ENCODE measurements at places on chromosomes 2 and 18.

GRCh38 chr18:23970161-23971096 lies 44.1 kb upstream of the TTC39C start:
- DNase-seq: no peak

DNA sequence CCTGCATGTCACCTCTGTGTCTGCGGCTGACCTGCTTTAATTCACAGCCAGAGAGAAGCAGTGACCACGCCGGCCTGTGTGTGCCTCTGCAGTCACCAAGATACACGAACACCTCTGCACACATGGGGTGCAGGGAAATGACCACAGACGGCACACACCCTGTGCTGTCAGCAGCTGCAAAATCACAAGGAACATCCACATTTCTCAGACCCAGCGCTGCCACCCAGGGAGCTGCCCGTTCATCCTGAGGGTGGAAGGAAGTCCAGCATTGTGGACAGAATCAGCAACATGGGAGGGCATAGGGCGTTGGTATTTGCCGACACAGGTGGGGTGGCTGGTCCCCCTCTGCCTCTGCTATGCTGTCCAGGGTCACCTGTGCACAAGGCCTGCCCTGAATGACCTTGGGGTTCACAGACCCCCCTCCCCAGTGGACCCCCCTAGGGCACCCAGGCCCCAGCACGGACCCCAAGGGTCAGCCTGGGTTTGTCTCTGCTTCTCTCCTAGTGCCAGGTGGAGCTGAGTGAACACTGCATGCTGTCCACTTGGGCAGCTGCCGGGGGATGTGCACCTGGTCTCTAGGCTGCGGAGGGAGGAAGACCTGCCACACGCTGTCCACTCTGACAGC lies 107.4 kb downstream of the PXDN start:
- DNase-seq: no peak

DNA sequence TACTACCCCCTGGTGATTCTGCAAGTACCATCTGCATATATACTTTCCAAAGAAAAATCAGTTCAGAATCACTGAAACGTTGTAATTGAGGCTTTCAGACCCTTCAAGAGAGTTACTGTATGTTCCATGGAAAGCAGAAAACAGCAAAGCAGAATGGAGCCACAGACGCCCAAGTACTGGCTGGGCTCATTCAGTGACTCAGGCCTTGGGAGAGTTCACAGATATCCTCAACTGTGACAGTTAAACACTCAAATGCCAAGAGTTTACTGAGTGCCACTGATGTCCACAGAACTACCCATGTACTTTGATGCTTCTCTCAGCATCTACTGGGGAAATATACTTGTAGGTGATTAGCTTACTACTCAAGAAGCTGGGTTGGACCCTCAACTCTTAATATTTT lies 303.4 kb downstream of the TCF4 start:
- DNase-seq: no peak

GRCh38 chr2:27734305-27734704 lies 37.2 kb upstream of the MRPL33 start:
- DNase-seq: no peak

DNA sequence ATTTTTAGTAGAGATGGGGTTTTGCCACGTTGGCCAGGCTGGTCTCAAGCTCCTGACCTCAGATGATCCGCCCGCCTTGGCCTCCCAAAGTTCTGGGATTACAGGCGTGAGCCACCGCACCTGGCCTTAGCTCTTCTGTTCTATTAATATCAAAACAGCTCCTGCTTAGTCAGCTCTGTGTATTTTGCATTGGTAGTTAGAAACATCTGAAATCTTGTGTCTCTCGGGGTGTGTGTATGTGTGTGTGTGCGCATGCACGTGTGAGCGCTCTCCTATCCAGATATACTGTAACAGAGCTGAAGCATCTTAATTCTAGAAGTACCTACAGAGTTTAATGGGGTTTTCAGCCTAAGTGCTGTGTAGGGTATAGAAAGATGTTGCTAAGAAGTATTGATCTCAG lies 33.7 kb downstream of the SETBP1 start:
- DNase-seq: no peak

GRCh38 chr18:60145776-60146175 lies 226.8 kb downstream of the MC4R start:
- no peak for DNase-seq

GRCh38 chr2:60634438-60634837 lies 81.0 kb upstream of the BCL11A start:
- DNase-seq: no peak

DNA sequence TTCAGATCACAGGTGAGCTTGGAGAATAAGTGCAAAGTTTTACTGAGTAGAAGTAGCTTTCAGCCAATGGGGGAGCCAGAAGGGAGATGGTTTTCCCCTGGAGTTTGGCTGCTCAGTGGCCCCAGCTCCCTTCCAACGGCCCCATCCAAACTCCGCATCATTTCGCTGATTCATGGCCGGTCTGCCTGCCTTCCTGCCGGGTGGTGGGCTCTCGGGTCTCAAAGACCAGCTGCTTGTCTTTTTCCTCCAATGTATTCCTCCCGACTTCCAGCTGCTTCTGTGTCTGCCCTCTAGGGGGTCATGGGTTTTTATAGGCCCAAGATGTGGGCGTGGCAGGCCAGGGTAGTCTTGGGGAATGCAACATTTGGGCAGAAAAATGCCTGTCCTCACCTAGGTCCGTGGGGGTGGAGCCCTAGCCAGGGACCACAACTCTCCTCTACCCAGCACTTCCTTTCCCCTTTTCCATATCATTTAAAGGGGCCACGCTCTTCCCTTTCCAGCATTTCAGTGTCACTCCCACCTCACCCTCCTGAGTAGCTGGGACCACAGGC lies 73.5 kb downstream of the MEX3C start:
- no peak for DNase-seq

DNA sequence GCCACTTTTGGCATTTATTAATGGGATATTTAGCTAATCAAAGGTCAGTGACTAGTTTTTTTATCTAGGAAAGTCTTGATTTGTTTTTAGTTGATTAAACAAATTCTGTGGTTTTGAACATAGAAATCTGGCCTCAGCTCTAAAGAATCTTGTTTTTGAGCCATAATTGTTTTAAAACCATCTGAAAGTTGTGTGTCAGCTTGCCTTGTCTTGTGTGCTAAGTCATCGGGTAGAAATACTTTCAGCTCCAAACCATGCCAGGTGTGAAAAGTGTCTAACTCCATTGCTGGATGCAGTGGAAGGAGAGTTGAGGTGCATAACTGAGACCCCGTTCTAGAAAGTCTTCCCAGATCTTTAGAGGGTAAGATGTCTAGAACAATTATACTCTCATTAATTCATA lies 22.7 kb downstream of the FARP2 start:
- DNase-seq: no peak

- no peak for DNase-seq
Measured at GRCh38 chr18:21490748-21491147, 109.8 kb downstream of the ESCO1 start.

DNA sequence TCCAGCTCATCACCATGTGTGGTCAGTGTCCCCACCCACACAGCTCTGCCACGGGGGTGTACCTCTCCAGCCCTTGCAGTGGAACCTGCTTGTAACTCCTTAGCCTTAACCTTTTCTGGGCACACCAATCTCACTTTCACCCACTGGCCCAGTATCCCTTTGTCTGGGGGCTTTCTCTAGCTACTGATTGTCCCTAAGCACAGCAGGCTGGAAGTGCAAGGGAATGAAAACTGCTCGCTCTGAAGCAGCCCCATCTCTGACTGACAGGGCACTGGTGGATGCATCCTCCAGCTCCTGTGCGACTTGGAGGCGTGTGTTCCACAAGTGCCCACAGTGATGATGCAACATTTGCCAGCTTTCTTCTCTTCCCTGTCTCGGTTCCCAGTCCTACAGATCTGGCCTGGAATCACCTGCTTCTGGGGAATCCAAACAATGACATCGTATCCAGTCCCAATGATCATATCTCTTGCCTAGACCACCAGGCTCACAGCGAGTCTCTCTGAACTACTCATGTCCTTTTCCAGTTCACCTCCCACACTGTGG lies 33.6 kb downstream of the SCTR start:
- no peak for DNase-seq

DNA sequence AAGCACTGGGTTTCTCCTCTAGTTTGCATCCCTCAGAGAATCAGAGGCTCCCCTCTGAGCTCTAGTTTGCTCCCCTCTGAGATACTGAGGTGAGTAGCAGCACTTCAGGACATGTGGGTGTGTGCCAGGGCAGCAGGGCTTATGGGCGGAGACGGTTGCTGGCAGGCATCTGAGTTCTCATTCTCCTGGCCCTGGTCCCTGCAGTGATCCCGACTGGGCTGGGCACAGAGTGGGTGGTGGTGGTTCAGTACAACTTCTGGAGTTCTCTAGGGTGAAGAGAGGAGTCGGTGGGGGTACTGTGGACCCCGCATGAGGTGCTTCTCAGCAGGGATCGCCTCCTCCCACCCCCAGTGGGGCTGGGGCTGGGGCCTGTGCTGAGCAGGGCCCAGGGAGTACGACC lies 47.9 kb downstream of the BOLA3 start:
- no peak for DNase-seq

DNA sequence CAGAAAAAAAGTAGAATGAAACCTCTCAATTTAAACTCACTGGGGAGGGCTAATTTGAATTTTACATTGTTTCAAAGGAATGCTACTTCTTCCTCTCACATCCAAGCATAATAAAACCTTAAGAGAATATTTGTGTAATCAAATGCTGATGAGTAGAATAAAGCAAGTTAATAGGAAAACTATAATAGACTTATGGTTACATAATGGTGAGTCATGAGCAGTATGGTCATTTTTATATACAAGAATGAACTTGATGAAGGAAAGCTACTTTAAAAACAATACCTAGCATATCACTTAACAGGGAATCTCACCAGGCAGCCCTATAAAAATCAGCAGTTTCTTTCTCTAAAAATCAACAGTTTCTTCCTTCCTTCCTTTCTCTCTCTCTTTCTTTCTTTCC lies 80.3 kb downstream of the VSNL1 start:
- no peak for DNase-seq

GRCh38 chr18:22528291-22528690 lies 110.6 kb upstream of the CTAGE1 start:
- no peak for DNase-seq

GRCh38 chr2:130341562-130342019 lies 1.1 kb upstream of the IMP4 start:
- DNase-seq: no peak

DNA sequence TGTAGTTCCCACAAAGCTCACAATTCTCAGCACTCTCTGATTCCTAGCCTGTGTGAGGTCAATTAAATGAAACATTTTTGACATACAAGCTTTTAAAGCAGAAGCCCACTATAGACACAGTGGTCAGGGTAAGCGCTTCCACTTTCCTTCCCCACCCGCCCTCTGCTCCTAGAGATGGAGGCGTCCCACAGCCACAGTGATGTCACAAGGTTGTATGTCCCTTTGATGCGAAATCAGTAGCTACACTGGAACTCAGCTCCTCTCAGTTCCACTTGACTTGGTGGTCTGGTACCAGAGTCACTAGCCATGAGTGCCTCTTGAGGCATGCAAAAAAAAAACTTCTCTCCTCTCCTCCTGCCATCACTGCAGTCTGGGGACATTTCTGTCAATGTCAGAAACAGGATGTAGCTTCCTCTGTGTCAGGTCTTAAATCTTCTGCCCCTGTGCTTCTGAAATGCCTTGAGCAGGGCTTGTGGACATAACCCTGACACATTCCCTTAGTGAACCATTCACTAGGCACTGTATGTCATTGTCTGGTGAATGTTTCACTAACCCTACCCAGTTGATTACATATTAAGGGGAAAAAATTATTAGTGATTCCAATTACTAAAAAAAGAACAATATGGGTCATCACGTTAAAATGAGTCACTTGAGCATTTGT lies 7.8 kb downstream of the SULT1C4 start:
- DNase-seq: no peak

GRCh38 chr2:46116553-46116991 lies 180.6 kb upstream of the EPAS1 start:
- DNase-seq: no peak

DNA sequence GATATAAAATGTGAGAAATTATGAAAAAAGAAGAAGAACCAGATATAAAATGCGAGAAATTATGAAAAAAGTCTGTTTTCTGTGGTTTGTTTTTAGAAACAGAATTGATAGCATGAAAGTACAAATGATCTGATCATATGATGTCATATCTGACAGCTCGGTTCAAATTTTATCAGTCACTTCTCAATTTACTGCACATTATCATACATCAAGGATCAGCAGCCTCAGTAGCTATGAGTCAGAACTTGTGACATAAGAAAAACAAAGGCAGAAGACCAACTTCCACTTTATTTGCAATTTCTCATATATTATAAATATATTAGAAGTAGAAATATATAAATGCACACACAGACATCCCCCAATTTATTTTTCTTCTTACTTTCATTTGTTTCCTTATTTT lies 634.0 kb downstream of the LRP1B start:
- no peak for DNase-seq

DNA sequence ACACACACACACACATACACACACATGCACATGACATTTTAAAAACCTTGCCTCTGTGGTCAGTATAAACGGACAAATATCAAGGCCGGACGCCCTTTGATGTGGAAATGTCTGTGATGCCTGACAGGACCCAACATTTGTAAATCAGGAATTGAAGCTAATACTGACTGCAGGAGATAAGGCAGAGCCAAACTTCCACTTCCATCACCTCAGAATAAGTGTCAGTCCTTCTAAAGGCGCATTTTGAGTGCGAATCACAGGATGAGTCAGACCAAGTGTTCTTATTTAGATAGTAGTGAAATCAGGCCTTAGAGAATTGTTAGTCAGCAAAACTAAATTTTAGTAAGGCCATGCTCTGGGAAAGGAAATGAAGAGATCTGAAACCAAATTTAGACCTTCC lies 211.7 kb upstream of the LRATD1 start:
- no peak for DNase-seq

DNA sequence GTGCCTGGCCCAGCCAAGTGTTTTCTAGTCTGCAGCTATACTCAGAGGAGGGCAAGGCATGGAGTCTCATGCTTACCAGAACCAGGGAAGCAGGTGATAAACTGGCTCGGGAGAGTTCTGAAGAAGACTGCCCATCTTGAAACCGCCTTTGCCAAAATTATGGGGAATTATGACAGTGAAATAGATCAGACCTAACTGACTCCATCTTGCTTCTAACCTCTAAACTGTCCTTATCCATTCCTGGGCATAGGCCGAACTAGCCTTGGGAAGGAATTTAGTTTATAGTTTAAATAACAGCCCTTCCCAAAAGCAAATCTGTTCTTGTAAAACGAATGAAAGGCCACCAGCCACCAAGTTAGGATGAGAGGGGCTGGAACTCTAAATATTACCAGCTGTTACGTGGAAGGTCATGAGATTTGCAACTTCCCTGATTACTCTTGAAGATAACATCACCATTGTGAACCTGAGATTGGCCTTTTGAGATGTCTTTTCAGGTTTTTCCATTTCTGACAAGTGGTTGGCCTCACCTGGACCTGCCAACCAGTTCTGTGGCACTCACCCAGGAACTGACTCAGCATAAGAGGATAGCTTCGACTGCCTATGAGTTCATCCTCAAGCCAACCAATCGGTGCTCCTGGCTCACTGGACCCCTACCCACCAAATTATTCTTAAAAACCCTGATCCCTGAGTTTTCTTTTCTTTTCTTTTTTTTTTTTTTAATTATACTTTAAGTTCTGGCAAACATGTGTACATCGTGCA lies 23.4 kb downstream of the CHCHD5 start:
- no peak for DNase-seq

GRCh38 chr18:36297417-36298125 lies at the start of gene FHOD3:
FHOD3 (plus strand) TSS chr18:36297713; CDS start chr18:36297836, 123 bp downstream.
- peak; percentile 60 for DNase-seq
